Lung (tissue), 17 donors: ENCODE measurements at places on chromosomes 11 and 22. TPM values are rescaled to one million over a fixed set of nuclear protein-coding genes. Genes with fewer than 3 reads are reported as not detected.
A peak's percentile ranks its signal among the peaks of the same experiment; 100 is the strongest.

- no peak for DNase-seq
Observed at GRCh38 chr11:128547946-128548648, 39.3 kb downstream of the ETS1 start.

DNA sequence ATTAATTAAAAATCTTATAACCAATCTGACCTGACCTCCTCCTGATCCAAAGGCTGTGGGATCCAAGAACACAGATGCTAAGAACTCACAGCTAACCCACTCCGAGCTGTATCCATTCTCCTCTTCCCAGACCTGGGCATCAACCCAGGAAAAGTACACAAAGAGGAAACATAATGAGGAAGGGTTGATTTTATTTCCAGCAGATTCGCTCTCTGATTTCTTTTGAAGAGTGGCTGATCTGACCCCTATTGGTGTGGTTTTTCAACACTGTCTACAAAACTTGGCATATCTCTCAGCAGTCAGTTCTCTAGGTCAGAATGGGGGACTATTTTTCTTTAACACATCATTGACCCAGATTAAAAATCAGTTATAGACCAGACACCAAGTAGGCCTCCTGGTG, 201.9 kb upstream of the UBASH3B start:
- peak; percentile 65 for DNase-seq

- DNase-seq: no peak
Observed at GRCh38 chr22:49418943-49419342, 408.7 kb downstream of the BRD1 start.

GRCh38 chr11:64757549-64758329, 2.0 kb downstream of the PYGM start:
- DNase-seq: no peak

DNA sequence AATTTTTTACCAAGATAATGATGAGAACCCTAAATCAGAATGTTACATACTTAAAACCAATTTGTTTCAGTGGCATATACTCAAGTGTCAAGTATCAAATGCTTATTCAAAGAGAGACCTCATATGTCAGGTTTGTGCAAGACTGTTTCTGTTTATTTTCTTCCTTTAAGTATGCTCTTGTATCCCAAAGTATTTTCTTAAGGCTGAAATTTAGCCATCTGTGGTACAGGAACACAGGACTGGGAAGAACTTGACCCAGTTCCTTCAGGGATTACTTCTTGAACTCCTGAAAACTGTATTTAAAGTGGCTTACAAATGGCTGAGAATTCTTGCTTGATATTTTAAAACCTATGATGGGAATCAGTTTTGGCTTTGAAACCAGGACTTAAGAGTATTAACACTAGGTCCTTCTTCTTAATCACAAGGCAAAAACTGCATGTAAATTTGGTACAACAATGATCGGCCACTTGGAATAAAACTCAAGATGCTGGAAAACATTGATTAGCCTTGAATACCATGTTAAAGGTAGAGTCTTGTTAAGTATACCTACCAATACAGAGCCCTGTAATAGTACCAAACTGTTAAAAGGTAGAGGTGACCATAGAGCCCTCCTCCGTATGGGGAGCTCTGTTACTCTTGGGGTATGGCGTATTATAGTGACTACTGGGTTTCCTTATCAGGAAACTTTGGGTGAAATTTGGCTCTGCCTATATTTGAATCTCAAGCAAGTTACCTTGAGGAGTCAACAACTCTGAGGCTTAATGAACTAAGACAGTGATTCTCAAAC, 95.9 kb downstream of the BLID start:
- DNase-seq: no peak

GRCh38 chr11:35324981-35325380, 94.4 kb downstream of the SLC1A2 start:
- no peak for DNase-seq

The DGCR6 gene
- 4.7 TPM for polyA plus RNA-seq
